Esophagus squamous epithelium (tissue), 5 donors: ENCODE measurements at places on chromosomes 3 and 15.

- no peak for DNase-seq
Measured at GRCh38 chr3:60609446-60609845, 641.8 kb downstream of the FHIT start.

DNA sequence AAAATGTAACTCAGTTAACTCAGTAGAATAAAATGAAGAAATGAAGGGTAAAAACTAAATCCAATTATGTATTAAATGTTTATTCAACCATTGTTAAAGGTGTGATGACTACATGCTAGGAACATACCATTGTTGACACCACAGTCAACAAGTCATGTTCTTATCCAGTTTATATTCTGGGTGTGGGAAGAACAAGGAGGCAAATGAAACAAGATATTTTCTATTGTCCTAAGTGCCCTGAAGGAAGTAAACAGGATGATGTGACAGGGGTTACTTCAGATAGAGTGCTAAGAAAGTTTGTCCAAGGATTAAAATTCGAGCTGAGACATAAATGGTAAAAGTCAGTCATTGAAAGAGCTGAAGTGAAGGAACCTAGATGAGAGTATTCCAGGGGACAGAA, 13.1 kb downstream of the AP3S2 start:
- no peak for DNase-seq

GRCh38 chr3:35666888-35667287, 27.6 kb downstream of the ARPP21 start:
- DNase-seq: no peak

DNA sequence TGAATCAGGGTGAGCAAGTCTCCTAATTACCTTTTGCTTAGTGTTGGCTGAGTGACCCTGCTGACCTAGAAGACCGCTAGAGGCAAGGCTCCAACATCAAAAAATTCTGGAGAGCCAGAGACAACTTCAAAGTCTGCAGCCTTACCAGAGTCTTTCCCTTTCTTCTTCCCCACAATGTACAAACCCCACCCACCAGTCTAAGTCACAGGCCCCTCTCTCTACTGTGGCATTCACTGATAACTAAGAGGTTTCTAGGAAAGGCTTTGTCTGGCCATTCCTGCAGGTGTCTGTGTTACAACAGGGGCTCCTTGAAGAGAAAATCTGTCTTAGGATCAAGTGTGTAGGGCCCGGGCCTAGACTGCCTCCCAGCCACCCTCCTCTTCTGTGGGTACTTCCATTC, 525 bp downstream of the MYH15 start:
- no peak for DNase-seq
